ENCODE measurements at places on chromosomes 1 and 21.

DNA sequence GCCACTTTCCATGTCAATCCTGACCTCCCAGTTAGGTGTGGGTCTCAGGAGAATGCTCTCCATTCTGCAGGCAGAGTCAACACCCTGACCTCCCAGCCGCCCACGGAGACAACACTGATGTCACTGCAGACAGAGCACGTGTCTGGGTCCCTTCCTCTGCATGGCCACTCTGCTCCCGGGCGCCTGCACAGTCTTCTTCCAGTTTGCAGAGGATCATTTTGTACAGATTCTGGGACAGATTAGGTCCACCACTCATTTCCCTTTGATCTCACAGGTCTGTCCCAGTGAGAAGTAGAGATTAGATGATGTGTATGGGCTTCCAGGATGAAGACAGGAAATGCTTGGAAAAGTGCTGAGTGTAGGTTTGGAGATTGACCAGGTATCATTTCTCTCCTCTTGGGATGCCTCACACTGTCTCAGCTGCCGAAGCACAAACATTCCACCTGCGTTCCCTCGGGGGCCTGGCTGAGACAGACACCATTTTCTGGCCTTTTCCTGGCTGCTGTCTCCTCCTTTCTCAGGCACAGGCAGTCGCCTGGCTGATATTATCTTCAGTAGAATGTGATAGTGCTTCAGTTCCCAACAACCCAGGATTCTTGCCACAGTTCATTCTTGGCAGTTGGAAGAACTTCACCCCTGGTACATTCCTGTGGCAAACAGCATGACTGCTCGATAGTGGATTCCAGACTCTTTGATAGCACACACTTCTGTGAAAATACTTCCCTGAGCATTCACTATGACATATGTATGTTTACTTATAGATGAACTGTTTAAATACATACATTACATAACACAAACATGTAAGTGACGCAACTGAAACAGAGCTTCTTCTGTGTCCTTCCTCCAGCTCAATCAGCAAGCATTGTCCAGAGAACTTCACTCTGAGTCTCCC lies 7.9 kb downstream of the MYBPHL start:
- peak; percentile 36 for DNase-seq

- no peak for DNase-seq
Observed at GRCh38 chr1:112727716-112728115, 12.6 kb upstream of the PPM1J start.

- no peak for DNase-seq
Observed at GRCh38 chr1:248892590-248892989, 13.4 kb upstream of the PGBD2 start.

DNA sequence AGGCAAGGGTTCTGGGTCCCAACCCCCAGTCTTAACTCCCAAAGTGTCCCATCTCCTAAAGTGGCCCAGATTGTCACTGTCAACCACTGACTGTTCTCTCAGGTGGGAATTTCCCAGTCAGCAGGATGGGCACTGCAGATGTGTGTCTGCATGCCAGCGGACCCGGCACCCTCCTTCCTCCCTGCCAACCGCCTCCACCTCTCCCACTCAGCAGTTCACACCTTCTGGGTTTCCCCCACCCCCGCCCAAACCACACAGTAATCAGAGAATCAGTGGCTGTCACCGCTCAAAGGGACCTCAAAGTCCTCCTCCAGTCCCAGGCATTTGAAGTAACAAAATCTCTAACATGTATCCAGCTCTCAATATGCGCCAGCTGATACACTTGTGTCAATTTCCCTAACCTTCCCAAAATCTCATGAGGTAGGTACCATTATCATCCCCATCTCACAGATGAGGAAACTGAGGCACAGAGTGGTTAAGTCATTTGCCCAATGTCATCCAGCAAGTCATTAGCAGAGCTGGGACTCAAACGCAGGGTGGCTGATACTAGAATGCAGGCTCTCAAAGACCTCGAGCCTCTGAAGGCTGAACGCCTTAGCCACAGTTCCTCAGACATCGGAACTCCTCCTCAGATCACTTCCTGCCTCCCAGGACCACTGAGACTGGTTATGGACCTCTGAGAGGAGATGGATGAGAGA lies 4.8 kb downstream of the RUNX3 start:
- DNase-seq: no peak

Data from kidney capillary endothelial cell (primary cell).